ENCODE measurements at places on chromosomes 1 and 21.
A peak's percentile ranks its signal among the peaks of the same experiment; 100 is the strongest.

GRCh38 chr1:69648486-69648885, 80.8 kb downstream of the LRRC7 start:
- DNase-seq, result no peak

DNA sequence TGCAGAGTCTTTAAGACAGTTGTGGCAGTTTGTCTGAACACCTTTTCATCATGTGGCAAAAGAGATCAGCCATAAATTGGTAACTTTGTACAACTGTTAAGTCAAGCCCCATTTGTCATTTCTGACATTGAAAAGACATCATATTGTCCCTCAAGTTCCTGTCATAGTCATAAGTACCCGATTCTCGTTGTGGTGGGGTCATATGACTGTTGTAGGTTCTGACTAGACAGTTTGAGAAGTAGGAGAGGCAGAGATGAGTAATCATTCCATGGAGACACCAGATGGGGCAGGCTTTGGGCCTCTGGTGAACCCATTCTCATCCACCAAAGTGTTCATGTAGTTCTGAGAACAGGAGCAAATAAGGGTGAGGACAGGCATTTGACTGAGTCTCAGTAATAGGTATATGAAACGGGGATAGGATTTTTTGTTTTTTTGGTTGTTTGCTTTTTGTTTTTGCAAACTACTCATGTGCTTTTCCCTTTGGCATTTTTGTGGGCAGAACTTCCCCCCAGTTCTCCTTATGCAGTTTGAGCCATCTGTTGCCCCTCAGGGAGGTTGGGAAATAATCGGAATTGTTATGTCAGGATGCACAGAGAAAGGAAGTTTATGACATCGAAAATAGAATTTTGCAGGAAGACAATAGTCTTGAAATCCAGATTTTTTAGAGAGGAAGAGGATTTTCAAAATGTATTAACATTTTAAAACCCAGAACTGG, 86.9 kb upstream of the KCNE2 start:
- DNase-seq, result peak; percentile 31

DNA sequence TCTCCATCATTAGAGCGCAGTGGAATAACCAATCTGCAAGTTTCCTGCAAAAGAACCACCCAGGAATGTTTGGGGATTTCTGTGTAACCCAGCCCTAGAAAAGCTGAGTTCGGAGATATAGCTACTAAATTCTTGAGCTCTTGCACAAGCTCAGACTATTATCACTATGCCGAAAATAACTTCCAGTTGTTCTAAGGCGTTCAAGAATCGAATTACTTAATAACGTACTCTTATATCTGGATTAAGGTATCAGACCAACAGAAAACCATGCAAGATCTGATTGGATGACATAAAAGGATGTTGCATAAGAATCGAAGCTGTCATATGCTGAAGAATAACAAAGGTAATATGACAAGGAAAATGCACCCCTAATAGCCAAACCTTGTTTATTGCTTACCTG, 7.5 kb upstream of the LAMC2 start:
- DNase-seq, result peak; percentile 48

DNA sequence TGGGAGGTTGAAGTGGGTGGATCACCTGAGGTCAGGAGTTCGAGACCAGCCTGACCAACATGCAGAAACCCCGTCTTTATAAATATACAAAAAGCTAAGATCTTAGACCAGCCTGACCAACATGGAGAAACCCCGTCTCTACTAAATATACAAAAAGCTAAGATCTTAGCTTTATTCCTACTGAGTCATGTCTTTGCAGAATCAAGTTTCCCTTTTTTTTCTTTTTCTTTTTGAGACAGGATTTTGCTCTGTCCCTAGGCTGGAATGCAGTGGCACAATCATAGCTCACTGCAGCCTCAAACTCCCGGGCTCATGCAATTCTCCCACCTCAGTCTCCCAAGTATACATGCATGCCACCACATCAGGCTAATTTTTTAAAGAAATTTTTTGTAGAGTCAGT, 21.4 kb downstream of the KDM5B start:
- DNase-seq, result no peak

DNA sequence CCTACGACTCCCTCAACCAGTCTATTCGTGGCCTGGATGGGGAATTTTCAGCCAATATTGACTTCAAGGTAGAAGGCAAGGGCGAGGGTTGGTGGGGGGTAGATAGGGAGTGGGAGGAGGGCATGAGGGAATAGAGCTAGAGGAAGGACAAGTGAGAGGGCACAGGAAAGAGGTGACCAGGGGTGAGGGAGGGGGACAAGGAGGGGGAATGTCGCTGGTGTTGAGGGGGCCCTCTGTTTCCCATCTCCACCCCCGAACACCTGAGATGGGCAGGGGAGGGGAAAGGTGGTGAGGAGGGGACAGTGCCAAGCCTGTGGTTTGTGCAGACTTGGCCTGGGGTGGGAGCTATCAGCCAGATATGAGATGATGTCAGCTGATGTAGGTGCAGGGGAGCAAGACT, 8.3 kb upstream of the ADAM15 start:
- DNase-seq, result no peak

DNA sequence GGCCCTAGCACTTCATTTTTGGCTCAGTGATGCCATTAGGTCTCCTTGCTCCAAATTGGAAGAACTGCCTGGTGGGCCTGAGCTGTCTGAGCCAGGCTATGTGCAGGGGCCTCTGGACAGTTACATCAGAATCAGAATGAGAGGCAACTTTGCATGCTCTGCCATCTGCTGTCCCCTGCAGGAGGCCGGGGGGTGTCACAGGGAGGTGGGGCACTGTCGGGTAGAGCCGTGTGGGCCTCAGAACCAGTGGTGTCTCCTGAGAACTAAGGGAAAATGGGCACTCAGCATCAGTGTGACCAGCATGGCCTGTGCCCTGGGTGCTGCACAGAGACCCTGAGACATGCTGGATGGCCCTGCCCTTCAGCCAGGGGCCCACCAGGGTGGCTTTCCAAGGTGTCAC, 47.0 kb upstream of the COL6A1 start:
- no peak for DNase-seq

- DNase-seq, result no peak
Measured at GRCh38 chr1:208418667-208419066, 174.5 kb upstream of the PLXNA2 start.

GRCh38 chr1:204684571-204685235, 835 bp downstream of the LRRN2 start:
- no peak for DNase-seq

- DNase-seq, result no peak
Measured at GRCh38 chr1:43981135-43981491, 2.1 kb downstream of the B4GALT2 start.

DNA sequence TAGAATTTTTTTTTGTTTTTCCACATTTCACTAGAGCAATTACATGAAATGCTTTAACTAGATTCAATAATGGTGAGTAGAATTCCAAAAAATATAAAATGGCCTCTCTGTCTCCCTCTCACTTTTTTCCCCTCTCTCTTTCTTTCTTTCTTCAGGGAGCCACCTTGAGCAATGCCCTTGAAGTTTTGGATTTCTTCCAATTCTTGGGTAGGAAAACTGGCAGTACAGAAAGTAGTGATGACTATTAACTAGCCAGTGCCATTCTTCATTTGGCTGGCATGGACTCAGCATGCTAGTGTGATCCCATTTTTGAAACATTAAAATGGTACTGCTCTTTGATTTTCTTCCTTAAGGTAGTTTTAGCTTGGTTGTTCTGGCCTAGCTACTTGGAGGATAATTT, 4.5 kb upstream of the FNBP1L start:
- DNase-seq, result no peak

- no peak for DNase-seq
Measured at GRCh38 chr1:165915932-165916348, 88.5 kb downstream of the UCK2 start.

GRCh38 chr1:154821083-154821482, 49.0 kb downstream of the KCNN3 start:
- no peak for DNase-seq

- DNase-seq, result no peak
Measured at GRCh38 chr1:74057719-74058118, 140.3 kb downstream of the LRRIQ3 start.

DNA sequence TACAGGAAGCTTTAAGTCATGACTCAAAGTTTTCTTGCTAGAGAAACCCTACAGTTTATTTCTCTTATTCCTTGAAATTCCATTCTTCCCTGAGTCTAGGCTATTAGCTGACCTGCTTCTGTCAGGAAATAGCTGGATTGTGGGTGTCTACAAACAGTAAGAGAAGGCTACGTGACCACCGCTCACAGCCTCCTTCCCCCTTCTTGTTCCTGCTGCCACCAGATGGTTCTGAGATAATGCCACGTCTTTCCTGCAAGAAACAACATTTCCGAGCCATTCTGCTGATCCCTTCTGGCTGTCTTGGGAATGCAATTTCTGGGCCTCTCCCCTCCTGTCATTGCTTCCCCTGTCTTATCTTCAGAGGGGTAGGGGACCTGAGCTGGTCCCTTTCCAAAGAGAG, 128.9 kb upstream of the SGIP1 start:
- DNase-seq, result no peak

- DNase-seq, result no peak
Measured at GRCh38 chr21:41846033-41846317, 33.2 kb downstream of the PRDM15 start.

GRCh38 chr1:2448098-2448445, 28.0 kb upstream of the PLCH2 start:
- no peak for DNase-seq

- no peak for DNase-seq
Measured at GRCh38 chr1:159468321-159468720, 28.8 kb downstream of the OR10J1 start.

DNA sequence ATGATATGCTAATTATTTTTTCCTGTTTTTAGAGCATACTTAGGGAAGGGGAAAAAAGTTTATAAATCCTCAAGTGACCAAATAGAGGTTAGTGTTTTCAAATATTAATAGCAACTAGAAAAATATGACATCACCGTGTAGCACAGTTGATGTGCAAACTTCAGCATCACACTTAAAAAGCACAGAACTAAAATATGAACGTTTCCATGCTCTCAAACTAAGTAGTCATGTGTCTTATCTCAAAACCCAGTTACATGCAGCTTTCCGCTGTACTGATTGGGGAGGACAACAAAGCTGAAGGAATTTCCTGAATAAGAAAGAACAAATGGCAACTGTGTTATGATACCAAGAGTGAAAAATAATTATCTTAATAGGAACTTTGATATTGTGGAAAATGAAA, 903.7 kb downstream of the ADGRL2 start:
- no peak for DNase-seq

GRCh38 chr1:56859287-56859686, 4.7 kb downstream of the C8A start:
- no peak for DNase-seq

GRCh38 chr1:219050822-219051125, 122.9 kb upstream of the LYPLAL1 start:
- no peak for DNase-seq

DNA sequence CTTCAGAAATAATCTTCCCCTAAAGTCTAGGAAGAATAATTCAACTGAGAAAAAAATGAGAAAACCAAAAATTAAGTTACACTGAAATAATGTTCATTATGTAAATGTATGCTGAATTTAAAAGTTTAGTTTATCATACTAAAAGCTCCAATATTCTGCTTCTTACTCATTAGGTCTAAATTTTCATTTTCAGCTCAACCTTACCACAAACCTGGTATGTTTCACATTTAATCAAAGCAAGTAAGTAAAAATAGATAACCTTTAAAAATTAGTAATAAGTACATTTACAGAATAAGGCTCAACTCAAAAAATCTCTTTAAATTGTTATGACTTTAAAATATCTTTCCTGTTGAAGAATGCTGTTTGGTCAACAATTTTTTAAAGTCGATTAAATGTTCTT, 15.0 kb downstream of the BTG3 start:
- no peak for DNase-seq

DNA sequence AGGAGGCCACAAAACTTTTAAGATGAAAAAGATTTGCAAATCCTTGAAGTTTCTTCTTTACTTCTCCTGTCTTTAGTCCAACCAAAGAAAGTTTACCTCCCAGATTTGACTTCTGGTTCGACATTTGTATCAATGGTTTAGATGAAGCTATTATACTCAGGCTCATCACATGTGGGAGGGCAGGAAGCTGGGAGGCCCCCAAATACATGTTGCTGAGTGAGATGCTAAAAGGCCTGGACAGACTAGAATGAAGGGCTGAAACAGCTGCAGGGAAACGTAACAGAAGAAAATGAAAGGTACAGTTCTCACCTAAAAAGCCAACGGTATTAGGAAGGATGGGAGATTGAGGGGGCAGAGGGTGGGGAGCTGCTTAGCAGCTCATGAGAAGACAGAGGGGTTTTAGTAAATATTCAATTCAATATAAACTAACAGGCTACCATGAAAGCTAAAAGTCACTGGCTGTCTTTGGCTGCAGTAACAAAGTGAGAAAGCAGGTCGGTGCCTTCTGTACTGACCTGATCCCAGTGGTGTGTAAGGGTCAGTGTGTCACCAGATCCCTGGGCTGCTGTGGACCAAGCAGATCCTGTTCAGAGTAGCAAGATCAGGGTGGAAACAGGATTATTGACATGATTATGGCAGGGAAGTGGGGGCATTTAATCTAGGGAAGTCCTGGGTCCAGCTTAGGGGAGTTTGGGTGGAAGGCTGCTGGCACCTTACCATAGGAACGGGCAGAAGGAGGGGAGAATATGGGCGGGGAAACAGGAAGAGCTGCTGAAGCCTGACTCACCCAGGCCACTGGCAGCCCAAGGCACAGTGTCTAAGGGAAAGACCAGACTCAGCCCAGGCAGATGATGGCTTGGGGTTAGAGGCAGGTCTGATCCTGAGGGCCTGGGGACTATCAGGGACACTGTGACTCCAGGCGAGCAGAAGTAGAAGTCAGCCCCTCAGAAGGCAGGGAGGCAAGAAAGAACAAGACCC, 60.4 kb downstream of the KCNN3 start:
- DNase-seq, result peak; percentile 86

DNA sequence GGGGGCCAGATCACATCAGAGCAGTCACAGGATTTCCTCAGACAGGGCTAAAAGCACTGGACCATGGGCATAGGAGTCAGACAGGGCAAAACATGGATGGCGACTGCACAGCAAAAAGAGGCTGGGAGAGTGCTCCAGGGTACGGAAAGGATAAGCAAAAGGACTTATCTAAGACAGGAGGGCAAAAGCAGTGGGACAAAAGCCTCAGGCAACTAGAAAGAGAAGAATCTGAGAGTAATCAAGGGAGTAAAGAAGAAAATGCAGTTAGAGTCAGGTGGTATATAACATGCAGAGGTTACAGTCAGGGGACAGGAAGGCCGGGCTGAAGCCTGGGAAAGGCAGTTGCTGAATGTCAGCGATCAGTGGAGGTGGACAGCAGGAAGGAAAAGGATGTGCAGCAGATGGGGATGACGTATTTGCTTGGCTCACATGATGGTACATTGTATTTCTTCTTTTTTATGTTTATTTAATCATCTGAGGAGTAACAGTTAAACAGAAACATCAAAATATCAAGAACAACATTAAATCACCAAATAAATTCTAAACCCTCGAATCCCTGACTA, 63.1 kb upstream of the CNN3 start:
- no peak for DNase-seq

- DNase-seq, result no peak
Measured at GRCh38 chr1:87560601-87561360, 232.1 kb downstream of the LMO4 start.

DNA sequence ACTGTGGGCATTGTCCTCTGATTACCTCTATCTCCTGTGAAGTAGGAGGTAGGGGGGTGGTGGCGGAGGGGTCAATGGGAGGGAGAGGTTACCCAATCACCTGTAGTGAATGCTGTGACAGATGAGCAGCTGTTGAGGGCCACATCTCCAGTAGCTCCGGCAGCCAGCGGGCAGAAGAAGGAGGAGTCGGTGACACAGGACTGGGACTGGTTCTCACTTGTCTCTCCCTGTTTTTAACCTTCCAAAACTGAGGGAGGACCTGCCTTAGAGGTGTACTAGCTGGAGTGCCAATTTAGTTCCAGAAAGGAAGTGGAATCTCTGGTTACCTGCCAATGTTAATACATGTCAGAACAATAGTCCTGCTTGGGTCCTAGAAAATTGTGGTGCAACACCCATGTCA, 56.2 kb upstream of the ENAH start:
- DNase-seq, result no peak

All from AG20443 (cell line).